ENCODE measurements at places on chromosomes 2 and 18.

- no peak for DNase-seq
Measured at GRCh38 chr18:76572518-76573247, 77.6 kb upstream of the ZNF516 start.

- no peak for DNase-seq
Measured at GRCh38 chr2:207571370-207571769, 41.6 kb downstream of the CREB1 start.

DNA sequence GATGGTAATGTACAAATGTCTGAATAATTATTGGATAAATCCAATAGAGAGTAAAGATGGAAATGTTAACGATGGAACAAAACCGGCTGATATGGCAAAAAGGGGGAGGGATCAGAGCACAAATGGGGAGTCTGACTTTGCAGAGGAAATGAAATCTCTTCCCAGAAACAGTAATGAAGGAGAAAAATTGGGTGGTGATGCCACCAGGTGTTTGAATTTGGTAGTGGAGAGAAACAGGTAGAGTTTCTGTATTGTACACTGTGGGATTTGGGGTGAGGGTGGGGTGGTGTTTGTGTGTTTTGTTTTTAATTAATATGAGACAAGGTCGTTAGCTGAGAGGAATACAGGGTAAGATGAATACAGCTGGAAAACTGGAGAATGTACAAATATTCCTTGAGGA is 20.4 kb upstream of the XDH start:
- no peak for DNase-seq

- DNase-seq = no peak
Measured at GRCh38 chr2:188609321-188610049, 317.8 kb downstream of the GULP1 start.

DNA sequence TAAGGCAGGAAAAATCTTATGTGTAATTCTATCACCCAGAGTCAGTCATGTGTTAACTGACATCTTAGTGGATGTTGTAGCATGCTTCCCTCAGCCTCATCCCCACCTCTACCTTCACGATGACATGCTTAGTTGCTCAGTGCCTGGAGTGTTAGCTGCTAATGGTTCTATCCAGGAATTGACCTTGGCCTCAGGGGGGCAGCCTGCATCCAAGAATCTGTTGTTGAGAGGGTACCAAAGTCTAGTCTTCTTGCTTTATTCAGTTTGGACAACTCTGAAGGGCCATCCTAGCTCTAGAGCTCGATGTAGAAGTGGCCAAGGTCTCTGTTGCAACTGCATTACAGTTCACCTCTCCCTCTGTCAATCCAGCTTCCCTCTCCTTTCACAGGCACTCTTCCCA is 61.2 kb downstream of the ACYP2 start:
- no peak for DNase-seq

DNA sequence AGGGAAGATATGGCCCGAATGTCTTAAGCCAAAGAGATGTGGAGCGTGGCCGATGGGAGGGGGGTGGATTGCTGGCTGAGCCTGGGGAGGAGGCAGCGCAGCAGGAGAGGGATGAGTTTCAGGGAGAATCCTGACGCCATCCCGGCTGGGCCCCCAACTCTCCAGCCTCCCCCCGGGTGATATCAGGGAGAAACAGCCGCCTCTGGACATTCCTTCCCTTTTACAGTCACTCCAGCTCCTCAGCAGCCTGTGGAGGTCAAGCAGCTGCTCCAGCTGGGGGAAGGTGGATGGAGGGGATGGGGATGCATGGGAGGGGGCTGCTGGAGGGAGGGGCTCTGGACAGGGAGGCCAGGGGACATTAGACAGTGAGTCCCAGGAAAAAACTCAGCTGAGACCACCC is 9.5 kb upstream of the DES start:
- no peak for DNase-seq

- DNase-seq = no peak
Measured at GRCh38 chr2:171702781-171703556, 15.7 kb downstream of the DYNC1I2 start.

DNA sequence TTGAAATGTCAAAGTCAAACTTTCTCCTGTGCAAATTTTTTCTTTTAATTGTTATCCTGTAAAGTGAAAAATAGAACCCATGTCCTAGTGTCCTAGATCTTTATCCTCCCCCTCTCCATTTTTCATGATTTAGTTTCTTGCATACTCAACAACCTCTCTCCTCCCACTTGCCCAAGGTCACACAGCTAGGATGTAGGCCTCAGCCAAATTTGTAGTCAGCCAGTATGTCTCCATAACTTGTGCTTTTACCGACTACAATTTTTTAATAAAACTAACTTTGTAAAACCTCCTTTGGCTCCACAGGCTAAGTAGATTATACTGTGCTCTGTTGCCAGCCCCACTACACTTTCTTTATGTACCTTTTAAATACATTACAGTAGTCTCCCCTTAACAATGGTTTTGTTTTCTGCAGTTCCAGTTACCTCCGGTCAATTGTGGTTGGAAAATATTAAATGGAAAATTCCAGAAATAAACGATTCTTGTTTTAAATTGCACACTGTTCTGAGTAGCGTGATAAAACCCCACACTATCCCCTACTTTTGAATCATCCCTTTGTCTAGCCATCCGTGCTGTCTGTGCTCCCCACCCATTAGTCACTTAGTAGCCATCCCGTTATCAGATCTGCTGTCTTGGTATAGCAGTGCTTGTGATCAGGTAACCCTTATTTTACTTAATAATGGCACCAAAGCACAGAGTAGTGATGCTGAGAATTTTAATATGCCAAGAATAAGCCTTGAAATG is 22.8 kb downstream of the GULP1 start:
- no peak for DNase-seq

DNA sequence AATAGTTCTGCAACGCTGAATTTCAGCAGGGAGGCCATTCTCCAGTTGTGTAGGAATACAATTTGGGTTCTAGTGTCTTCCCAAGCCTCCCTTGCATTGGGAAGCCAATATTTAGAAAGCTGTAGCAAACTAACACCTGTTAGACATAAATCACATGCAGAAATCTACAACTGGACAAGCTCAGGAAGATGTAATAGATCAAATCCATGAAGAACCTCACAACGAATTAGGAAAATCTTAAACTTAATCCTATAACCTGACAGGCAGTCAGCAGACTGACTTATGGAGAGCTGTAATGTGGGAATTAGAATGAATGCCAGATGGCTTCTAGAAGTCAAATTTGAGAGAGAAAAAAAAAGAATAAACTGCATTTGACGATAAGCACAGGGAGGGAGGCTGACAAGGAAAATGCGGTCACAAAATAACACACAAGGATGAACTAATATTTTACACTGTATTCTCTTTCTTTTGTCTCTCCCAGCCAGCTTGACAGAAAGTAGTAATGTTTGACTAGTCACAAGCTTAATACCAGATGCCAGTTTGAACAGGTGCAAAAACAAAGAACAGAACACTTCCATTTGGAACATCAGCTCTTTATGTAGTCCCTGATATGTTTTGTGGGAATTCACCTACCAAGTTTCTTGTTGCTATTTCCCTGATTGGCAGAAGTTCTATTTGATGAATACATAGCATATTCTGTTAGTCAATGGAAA is 50.8 kb upstream of the FANCL start:
- DNase-seq = no peak

DNA sequence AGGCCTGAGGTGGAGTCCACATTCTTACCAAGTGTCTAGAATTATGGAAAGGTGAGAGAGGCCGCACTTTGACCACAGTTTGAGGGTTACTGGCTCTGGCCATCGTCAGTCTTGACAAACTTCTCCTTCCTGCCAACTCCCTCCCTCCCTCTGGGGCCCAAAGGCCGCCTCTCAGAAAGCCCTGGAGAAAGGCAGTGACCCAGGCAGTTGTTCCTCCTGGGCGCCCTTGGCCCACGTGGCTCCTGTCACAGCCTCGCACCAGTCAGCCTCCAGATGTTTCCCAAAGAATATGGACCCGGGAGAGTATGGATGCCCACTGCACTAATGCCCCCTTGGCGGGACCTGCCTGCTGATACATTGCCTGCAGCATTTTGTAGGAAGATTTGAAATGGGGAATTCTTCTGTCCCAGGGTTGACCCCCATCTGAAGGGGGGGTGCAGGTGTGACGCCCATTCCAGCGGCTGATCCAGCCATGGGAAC is 61.7 kb downstream of the ASB1 start:
- DNase-seq = no peak

DNA sequence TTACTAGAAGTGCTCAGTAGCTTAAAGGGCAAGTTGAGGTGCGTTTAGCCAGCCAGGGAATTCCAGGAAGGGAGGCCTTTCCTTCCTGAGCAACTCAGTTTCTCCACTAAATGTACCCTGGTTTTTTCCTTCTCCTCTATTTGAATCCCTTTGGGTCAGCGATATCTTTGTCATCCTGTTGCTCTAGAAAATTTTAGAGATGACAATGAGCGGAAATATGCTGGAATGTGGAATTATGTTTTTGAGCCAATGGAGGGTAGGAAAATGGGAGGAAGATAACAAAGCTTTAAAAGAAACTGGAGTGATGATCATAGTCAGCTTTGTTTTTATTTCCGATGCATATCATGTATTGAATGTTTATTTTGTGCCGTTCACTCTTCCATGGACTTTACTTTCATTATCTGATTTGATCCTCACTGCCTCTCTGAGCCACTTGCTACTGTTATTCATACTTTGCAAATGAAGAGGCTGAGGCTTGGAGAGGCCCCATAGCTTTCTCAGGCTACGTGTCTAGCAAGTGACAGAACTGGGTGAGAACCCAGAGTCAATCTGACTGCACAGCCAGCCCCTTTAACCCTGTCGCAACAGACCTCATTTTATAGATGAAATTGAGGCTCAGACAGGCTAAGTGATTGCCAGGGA is 67.3 kb downstream of the NTSR2 start:
- DNase-seq = no peak

GRCh38 chr2:172168917-172169346 is 66.2 kb upstream of the DLX2 start:
- no peak for DNase-seq

- DNase-seq = no peak
Measured at GRCh38 chr2:159380685-159381239, 94.3 kb upstream of the WDSUB1 start.

DNA sequence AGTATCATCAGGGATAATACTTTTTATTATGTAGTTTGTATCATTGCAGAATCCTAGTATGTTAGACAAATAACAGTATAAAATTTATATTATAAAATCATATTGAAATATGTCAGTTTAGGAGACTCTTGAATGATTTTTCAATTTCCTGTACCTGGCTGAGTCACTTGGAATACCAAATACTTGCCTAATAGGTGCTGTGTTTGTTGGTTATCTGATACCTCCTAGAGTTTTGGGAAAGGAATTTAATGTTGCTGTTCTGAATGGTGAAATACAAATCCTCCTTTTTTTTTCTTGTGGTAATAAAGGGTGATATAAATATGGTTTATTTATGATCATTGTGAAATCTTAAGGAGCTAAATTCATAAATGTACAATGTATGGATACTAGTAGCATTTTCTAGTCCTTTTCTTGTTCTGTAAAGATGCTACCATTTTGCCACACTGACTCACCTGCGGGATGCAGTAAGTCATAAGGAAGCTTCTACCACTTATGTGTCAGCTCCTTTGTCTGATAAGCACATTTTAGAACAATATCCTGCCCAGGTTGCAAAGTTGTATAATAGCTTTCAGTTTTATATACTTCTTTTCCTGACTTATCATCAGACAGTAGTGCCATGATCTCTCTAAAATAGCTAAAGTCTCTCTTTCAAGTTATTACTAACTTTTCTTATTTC is 465.5 kb downstream of the XIRP2 start:
- no peak for DNase-seq

GRCh38 chr2:136060416-136060815 is 57.5 kb downstream of the CXCR4 start:
- DNase-seq = no peak

DNA sequence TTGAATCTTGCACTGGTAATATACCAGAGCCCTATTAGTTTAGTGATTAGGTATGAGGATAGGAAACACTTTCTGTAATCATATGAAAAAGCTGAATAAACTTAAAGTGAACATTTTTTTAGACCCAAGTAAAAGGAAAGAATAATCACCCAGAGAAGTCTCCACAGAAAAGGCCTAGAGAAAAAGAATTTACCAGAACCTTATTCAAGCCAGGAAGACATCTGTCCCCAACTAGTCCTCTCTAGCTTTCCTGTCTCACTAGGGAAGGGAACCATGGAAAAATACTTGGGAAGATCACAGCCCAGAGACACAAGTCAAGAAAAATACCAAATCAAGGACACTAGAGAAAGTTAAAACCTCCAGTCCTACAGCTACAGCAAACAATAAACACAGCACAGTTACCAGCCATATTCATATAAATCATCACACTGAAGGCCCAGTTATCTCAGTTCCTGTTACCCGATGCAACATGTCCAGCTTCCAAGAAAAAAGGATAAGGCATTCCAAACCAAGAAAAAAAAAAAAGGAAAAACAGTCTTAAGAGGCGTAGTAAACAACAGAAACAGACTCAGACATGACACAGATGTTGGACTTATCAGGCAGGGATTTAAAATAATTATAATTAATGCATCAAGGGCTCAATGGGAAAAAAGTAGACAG is 461.5 kb downstream of the IRS1 start:
- DNase-seq = no peak

DNA sequence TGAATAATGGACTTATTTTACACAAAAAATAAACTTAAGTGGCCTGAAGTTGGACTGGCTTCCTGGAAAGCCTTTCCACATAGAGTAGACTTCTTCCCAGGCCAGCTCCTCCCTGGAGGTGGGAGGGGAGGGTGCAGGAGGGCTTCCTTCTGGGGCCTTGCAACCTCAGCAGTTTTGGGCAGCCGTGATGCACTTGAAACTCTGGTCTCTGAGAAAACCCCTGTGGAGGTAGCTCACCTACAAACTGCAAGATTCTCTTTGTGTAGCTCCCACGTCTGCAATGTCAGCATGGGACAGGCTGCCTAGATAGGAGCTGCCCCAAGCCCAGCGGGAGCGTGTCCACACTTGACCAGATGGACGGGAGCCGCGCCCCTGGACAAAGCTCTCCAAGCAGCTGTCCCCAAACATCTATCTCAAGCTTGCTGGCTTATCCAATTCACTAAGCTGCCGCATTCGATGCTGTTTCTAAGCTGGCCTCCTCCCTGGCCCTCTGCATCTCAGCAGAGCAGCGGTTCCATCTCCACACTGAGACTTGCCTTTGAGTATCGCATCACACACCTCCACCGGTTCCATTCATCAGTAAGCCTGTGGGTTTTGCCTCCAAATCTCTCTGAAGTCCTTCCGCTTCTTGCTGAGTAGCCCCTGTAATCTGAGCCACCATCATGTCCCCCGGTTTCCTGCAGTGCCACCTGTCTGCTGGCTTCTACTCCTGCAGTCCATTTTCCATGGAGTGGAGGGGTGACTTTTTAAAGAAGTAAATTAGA is 1.6 kb upstream of the LPIN1 start:
- DNase-seq = no peak

DNA sequence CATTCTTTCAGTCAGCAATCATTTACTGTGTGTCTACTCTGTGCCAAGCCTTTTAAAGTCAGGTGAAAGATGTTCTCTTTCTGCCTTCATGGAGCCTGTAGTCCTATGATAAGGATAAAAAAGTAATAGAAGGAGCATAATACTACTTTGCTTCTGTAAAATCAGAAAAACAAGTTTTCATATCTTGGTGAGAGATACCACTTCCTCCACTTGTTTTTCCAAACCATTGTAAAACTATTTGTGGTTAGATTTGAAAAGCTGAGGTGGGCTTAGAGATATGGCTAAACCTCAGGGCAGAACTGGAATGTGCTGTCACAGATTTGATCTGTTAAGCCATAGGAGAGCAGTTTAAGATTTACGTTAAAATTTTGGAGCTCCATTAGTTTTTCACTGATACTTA is 104.7 kb upstream of the FAM117B start:
- no peak for DNase-seq
